ENCODE measurements at places on chromosomes 7 and 10. TPM values are rescaled to one million over a fixed set of nuclear protein-coding genes. Genes with fewer than 3 reads are reported as not detected.

Gene SCIN
- 0.92 TPM for polyA plus RNA-seq

Gene ADRA2A
- polyA plus RNA-seq = 0.61 TPM

Gene CISD1
- polyA plus RNA-seq = 82.5 TPM

Gene FKBP6
- polyA plus RNA-seq = 0.15 TPM

Gene AP5Z1
- polyA plus RNA-seq = 16.3 TPM

Gene BRI3
- polyA plus RNA-seq = 141 TPM

Gene MICALL2
- polyA plus RNA-seq = 6.3 TPM

Gene DCLRE1C
- 21.4 TPM for polyA plus RNA-seq

Gene LIPM
- polyA plus RNA-seq = not detected

Gene REEP3
- 47.2 TPM for polyA plus RNA-seq

Gene SFTPA1
- not detected for polyA plus RNA-seq

Gene EFCAB10
- 10.3 TPM for polyA plus RNA-seq

Gene LIPK
- polyA plus RNA-seq = not detected

Gene SPDYE5
- 1.8 TPM for polyA plus RNA-seq

Gene MSS51
- 1.1 TPM for polyA plus RNA-seq

Gene CCDC146
- polyA plus RNA-seq = 0.87 TPM

Gene LEP
- not detected for polyA plus RNA-seq

Gene GIMAP5
- polyA plus RNA-seq = not detected

Gene MOGAT3
- polyA plus RNA-seq = 0.21 TPM

Gene CPA4
- polyA plus RNA-seq = not detected

Gene FXYD4
- not detected for polyA plus RNA-seq

Gene AOAH
- polyA plus RNA-seq = not detected

Gene TMEM213
- 0.14 TPM for polyA plus RNA-seq

Gene FANK1
- polyA plus RNA-seq = 0.37 TPM

Gene ENTPD7
- 1.0 TPM for polyA plus RNA-seq

Gene CLRN3
- polyA plus RNA-seq = not detected

Gene CRYGN
- polyA plus RNA-seq = 1.5 TPM

Gene PAPSS2
- polyA plus RNA-seq = 12.9 TPM

Gene ADAM8
- 2.1 TPM for polyA plus RNA-seq

Gene PON1
- polyA plus RNA-seq = 2.1 TPM

Gene AGAP4
- polyA plus RNA-seq = 17.6 TPM

Gene ALDH18A1
- polyA plus RNA-seq = 35.1 TPM

Gene DNAH11
- 9.3 TPM for polyA plus RNA-seq

Gene ZNF22
- 72.8 TPM for polyA plus RNA-seq

Gene EBF3
- polyA plus RNA-seq = 0.12 TPM

Gene GIMAP1
- polyA plus RNA-seq = not detected

Gene ANKRD22
- polyA plus RNA-seq = not detected

Gene ADCYAP1R1
- polyA plus RNA-seq = 1.8 TPM

Gene NUTM2D
- polyA plus RNA-seq = 0.07 TPM

Gene DPP6
- polyA plus RNA-seq = not detected

Gene ADRB1
- polyA plus RNA-seq = 0.14 TPM

Gene SYPL1
- polyA plus RNA-seq = 39.0 TPM

Gene IKZF1
- polyA plus RNA-seq = 0.45 TPM

Gene UNCX
- polyA plus RNA-seq = not detected

Gene FAM24A
- not detected for polyA plus RNA-seq

Gene RBP4
- polyA plus RNA-seq = 0.79 TPM

Gene AGR2
- not detected for polyA plus RNA-seq

Gene SLC18A3
- polyA plus RNA-seq = 0.09 TPM

Gene NAT16
- polyA plus RNA-seq = 0.57 TPM

Gene ECHDC3
- 13.5 TPM for polyA plus RNA-seq

Gene SAMD9L
- not detected for polyA plus RNA-seq

Gene CPED1
- 0.47 TPM for polyA plus RNA-seq

Gene ST8SIA6
- polyA plus RNA-seq = 1.6 TPM

Gene FGFR2
- polyA plus RNA-seq = 32.3 TPM

Gene GOT1
- 37.7 TPM for polyA plus RNA-seq

Gene TMEM229A
- polyA plus RNA-seq = 0.94 TPM

Gene TCAF2
- 0.09 TPM for polyA plus RNA-seq

Measured in GM23338 (cell line).